ENCODE measurements at places on chromosomes 5 and 9.

- no peak for DNase-seq
Observed at GRCh38 chr5:60829490-60830266, 14.4 kb downstream of the ELOVL7 start.

DNA sequence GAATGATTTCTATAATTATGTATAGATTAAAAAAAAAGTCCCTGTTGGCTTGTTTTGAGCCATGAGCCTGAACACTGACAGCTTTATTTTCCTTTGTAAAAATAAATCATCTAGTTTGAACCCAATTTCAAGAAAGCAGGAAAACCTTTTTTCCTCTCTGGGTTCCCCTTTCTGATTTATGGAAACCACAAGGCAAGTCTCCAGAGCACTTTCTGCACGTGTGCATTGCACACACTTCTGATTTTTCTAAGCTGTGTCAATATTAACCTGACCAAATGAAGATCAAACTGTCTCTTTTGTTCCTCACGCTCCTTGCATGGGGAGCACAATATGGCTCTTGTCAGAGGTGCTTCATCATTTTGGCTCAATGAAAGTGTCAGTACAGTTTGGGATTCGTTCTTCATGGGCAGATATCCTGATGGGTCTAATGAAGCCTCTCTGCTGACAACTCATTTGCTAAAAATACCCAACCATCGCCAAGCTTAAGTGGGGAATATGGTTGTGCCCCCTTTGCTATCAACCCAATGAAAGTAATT lies 39.2 kb upstream of the PCA3 start:
- no peak for DNase-seq

GRCh38 chr5:179192891-179193470 lies 132.8 kb downstream of the ZNF354C start:
- DNase-seq: no peak

- no peak for DNase-seq
Observed at GRCh38 chr5:136249678-136250266, 56.8 kb upstream of the SMIM32 start.

- no peak for DNase-seq
Observed at GRCh38 chr9:94222870-94223269, 36.2 kb upstream of the ZNF169 start.

GRCh38 chr9:36396985-36397384 lies 3.1 kb downstream of the RNF38 start:
- DNase-seq: no peak

DNA sequence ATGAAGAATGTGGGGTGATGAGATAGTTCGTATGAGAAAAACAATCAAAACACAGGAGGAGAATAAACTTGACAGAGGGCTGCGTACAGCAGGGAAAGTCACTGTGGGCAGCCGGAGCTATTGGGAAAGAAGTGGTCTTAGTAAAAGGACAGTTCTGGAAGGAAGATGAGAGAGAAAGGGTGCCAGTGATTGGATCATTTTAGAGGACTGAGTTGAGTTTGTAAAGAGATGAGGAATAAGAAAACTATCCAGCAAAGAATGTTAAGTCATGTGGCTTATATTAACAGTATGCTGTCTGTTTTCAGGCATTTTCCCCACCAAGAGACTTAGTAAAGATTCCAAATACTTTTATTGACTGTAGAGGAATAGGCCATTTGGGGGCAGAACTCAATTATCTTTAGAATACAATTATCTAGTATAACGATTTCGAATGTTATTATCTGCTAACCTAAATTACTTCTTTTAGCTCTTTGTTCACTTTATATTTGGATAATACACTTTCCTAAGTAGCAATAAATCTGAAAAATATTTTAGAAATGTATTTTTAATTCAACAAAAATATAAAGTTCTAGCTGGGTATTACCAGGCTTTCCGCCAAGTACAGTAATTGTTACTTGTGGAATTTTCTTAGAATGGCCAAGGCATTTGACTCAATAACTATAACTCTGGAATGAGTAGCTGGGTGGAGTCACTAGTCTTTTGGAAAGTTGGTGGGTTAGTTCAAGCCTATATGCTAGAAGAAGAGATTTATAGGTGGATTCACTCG lies 15.5 kb upstream of the LOX start:
- DNase-seq: no peak

- no peak for DNase-seq
Observed at GRCh38 chr9:2781336-2781735, 62.6 kb downstream of the PUM3 start.

DNA sequence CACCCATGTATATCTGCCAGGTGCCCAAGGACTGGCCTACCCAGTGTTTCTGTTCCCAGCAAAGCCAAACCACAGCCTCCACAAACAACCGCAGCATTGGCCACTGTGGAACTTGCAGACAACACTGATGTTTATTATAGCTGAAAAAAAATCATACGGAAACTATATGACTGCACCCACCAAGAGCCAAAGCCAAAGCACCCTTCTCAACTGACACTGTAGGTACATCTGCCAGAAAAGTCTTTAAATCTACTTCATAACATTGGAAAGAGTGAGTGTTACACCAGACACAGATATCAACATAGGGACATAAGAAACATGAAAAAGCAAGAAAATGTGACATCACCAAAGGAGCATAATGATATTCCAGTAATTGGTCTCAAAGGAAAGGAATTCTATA lies 428.0 kb downstream of the PSAT1 start:
- no peak for DNase-seq

DNA sequence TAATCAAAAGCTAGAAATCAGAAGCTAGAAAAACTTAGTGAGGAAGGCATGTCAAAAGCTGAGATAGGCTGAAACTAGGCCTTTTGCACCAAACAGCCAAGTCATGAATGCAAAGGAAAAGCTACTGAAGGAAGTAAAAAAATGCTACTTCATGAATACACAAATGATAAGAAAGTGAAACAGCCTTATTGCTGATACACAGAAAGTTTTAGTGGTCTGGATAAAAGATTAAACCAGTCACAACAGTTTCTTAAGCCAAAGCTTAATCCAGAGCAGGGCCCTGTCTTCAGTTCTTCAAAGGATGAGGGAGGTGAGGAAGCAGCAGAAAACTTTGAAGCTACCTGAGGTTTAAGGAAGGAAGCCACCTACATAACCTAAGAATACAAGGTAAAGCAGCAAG lies 102.5 kb upstream of the SH3GL2 start:
- DNase-seq: no peak

DNA sequence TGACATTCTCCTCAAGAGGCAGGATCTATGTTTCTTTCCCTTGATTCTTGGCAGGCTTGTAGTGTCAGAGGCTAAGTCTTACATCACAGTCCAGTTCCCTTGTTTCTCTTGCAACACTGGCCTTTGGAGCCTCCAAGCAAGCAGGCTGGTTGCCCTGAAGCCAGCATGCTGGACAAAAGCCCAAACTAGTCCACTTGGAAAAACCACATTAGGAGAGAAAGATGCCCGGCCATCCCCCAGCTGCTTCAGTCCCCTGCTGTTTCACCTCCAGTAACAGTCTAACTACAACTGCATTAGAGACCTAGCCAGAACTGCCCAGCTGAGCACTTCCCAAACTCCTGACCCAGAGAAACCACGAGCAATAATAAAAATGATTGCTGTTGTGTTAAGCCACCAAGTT lies 87.6 kb downstream of the ADAMTS6 start:
- no peak for DNase-seq

DNA sequence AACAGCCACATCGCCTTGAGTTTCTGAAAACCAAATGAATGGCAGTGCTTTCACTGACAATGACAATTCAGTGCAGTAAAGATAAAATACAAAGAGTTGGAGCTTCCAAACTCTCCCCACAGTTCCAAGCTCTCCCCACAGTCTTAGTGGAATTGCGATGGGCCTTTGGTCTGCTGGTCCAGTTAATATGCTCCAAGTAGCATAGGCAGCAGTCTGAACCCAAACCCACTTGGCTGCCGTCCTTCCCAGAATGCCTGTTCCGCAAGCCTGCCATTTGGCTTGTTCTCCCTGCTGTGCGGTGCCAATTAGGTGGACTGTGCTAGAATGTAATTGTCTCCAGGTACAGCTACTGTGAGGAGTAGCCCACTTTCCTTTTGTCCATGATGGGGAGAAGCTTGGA lies 250.1 kb downstream of the GOLPH3 start:
- DNase-seq: no peak

GRCh38 chr5:100755435-100755834 lies 147.6 kb downstream of the ST8SIA4 start:
- no peak for DNase-seq
